NK-92 treated with Interleukin-12 subunit alpha and Interleukin-12 subunit beta, amount 100 ng/mL, for 24 hours (cell line): ENCODE measurements at places on chromosomes 6 and 20.

- DNase-seq, result no peak
Observed at GRCh38 chr6:159726255-159726917, 920 bp upstream of the WTAP start.

GRCh38 chr6:167735951-167736288, 90.8 kb upstream of the AFDN start:
- no peak for DNase-seq

DNA sequence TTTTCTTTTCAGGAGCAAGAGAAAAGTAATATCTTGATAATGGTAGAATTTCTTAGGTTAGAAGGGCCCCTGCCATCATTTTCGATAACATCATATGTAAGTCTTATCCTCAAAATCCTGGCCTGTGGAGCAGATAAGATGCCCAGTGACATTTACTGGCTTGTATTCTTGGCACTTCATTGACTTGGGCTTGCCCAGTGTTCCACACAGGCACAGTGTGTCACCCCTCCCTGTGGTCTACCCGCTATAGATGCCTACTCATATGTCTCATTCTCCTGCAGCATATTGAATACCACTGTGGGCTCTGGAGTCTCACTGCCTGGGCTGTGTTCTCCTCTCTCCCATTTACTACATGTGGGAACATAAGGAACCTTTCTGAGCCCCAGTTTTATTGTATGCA, 105.0 kb downstream of the GRM1 start:
- no peak for DNase-seq

DNA sequence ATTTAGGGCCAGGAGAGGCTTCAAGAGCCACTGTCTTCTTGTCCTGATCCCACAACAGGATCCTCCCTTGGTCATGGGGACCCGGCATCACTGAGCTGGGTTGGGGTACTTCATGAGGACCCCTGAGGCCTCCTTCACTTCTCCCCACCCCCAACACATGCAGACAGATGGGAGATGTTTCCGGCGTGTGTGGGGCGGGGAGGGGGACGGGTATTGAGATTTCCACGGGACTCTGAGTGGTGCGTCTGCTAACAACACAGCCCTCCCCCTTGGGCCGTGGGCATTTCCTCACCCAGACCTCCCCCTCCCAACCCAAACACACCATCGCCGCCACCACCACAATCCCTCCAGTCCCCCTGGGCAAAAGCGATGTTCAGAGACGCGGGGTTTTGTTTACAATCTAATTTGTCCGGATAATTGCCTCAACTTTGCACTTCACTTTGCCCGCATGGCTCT, 906 bp upstream of the FOXP4 start:
- no peak for DNase-seq

DNA sequence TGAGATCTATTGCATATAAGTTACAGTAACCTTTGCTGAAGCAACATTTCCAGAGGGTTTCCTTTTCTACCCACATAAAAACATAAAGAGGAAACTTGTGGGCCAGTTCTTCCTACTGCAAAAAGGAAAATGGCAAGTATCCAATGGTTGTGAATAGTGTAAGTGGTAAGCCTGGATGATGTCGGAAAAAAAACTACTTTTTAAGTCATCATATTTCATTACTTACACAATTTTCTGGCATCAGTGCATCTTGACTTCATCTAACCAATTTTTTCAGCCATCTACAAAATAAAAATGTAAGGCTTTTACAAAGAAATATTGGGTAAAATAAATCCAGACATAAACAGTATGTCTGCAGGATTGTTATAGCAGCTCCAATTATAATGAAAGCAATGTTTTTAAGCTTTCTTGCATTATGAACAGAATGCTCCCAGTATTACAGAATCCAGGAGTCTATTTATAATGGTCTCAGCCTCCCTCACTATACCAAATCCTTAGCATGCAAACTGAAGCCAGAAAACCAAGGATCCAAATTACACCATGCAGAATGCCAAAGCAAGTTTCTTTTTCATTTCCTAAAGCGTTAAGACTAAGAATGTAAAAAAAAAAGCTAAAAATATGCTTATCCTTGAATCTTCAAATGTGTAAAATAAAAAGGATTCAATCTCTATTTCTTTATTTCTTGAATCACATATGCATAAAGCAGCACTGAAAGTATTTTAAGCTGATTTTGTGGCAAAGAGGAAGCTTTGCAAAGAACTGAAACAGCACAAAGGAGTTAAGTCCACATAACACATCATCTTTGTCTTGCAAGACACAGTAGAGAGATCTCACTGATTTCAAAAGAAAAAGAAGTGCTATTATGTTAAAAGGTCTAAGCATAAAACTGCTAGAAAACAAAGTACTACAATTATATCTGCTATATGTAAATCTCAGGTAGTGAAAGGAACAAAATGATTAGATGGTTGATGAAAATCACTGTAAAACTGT, 126.8 kb upstream of the HMGCLL1 start:
- no peak for DNase-seq

- no peak for DNase-seq
Observed at GRCh38 chr20:14710951-14711350, 373.5 kb upstream of the FLRT3 start.

- no peak for DNase-seq
Observed at GRCh38 chr6:138957903-138958302, 30.1 kb downstream of the REPS1 start.

DNA sequence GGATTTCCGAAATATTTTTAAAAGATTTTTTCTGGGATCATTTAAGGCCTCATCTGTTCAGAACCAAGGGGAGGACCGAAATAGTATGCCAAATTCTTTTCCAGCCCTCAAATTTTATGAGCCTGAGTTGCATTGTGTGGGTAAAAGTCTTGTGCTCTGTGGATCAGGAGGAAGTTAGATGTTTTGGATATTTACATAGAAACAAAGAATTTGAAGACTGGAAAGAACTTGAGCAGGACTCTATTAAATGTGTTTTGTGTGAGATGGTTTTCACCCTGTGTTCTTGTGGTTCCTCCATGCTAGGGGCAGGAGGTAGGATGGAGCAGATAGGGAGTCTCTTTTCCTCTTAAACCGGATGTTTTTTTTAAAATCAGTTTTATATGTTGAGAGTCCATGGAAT, 329.1 kb downstream of the LAMA2 start:
- no peak for DNase-seq

GRCh38 chr6:2859185-2859700, 17.6 kb upstream of the SERPINB1 start:
- DNase-seq, result no peak

GRCh38 chr20:12715371-12715770, 293.4 kb upstream of the SPTLC3 start:
- no peak for DNase-seq

DNA sequence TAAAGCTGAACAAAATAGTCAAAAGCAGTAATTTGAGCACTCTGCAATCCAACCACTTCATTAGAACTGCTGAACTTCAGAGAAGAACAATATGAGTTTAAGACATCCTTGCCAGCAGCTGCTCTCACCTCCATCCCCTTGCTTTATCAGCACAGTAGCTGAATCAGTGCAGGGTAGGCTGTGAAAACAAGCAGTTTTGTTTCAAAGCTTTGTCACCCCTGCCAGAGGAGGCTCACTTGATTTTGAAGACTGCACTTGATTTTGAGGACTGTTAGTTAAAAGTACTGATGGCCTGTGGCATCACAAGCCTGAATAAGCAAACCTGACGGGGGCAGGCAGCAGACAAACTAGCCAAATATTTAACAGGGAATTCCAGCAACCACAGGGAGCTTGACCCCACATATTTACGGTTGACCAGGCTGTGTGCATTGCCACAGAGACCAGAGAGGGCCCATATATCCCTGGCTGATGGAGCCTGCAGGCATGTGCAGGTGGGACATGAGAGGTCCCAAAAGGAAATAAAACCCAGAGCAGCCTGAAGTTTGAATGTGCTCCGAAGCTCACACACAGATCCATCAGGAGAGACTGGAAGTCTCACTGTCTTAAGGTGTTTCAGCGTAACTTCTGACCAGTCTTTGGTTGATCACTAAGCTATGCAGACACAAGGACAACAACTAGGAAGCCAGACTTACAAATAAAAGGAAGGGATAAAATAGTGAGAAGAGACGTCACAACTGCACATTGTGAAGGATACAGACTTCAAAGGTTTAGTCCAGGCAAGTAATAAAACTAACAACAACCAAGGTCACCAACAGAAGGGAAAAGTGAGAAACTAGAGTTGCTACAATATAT, 97.4 kb downstream of the PDSS2 start:
- no peak for DNase-seq

DNA sequence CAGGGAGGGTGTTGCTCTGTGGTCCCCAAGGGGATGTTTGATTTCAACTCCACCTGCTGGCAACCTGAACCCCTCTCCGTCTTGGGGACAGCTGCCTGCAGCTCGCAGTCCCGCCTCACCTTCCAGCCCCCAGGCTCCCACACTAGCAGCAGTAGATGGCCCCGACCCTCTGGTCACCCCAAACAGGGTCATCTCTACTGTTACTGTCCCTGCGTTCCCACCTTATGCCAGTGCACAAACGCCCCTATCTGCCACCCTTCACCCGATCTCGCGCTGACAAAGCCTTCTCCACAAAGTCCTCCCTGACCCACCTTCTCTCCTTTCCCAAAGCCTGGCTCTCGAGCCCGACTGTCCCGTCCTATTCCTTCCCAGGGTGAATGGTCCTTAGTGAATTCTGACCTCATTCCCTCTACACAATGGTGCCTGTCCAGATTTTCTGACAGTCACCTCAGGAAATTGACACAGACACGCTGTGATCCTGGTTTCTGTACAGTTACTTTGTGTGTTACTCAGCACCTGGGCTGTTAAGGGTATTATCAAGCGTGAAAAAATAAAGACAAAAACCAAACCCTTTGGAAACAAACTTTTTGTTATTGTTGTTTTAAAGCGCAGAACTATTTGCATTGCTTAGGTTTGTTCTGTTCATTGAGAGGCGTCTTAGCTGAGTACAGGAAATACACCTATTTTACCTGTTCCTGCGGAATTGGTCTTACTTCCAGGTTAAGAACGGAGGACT, 728 bp downstream of the FUT9 start:
- no peak for DNase-seq

DNA sequence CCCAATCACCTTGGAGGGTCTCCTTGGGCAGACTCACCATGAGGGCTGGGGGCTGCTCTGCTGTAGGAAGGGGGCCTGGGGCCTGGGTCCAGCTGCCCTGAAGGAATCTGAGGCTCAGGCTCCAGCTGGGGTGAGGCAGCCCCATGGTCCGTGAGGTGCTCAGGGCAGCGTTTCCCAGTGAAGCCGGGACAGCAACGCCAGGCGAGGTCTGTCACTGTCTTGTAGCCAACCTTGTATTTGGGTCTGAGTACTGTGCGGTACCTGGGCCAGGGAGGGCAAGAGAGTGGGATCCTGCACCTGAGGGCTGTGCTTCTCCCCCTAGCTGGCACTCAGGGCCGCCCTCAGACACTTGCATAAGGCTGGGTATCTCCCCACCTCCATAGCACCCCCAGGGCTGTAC, 3.0 kb downstream of the EMILIN3 start:
- no peak for DNase-seq

DNA sequence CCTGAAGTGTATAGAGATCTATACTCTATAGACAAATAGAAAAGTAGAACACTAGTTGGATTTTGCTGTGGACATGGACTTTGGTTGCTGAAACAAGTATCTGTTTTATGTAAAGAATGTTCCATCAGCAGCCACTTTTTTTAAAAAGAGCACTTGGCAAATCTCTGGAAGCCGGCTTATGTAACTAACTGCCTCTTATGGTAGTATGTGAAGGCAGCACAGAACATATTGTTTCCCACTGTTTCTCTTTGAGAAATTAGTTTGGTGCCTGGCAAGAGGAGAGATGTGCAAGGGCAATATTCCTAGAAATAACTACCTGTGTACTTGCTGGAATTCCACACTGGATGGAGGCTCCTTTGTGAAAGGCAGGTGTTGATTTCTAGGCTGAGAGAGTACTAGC, 242.3 kb upstream of the PREP start:
- no peak for DNase-seq

- DNase-seq, result no peak
Observed at GRCh38 chr20:18743665-18744440, 69.7 kb upstream of the SCP2D1 start.

DNA sequence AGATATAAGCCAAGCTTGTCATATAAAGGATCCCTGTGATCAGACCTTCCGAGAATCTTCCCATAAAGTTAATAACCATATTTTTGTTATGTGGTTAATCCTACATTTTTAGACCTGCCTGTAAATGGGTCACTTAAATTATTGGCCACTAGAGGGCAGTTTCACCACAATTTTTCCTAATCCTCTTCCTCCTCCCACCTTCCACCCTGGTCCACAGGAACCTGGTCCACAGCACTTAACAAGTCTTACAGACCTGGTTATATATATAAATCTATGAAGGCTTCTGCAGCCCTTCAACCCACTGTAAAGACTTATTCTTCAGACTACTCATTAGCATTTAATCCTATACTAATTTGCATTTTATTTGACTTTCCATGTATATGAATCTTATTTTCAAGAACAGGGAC, 28.3 kb downstream of the MRS2 start:
- DNase-seq, result no peak

DNA sequence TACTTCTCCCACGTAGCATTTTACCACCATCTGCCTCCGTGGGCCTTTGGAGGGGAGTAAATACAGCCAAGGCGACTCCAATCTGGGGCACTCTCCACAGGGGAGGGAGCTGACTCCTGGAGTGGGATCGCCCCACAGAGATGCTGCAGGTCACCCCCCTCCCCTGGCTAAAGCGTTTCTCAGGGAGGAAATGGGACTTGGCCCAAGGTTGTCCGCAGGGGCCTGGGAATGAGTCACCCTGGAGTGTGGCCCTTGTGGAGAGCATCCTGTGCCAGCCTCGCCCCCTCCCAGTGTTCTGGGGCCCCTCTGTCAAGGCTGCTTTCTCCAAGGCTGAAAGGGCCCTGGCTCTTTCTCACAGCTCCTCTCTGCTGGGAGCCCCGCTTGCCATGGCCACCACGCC, 84.5 kb upstream of the QKI start:
- DNase-seq, result no peak

DNA sequence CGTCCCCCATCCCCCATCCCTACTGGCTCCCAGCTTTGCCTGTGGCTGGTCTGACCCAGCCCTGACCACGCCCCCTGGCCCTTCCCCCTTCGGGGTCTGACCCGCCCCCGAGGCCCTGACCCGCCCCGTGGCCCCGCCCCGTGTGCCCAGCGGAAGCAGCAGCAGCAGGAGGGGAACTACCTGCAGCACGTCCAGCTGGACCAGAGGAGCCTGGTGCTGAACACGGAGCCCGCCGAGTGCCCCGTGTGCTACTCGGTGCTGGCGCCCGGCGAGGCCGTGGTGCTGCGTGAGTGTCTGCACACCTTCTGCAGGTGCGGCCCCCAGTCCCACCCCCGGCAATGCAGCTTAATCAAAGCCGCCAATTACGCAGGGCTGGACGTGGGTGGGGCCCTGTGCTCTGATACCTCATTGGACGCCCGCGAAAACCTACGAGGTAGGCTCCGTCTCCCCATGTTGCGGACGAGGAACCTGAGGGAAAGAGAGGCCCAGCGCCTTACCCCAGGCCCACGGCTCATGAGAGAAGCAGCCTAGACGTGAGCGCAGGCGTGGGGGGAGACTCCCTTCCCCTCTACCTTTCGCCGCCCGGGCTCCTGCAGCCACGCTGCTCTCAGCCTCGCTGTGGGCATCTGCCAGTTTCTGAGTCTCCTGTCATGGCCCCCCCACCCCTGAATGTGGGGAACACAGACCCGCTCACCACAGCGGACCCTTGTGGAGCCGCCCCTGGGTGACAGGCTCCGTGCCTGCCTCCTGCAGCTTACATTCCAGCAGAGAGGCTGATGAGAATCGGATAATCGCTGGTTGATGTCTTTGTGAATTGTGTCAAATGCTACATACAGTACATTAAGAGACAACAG, 12.8 kb downstream of the RBCK1 start:
- DNase-seq, result no peak
